ENCODE measurements at places on chromosomes 5 and 9.
A peak's percentile ranks its signal among the peaks of the same experiment; 100 is the strongest.

DNA sequence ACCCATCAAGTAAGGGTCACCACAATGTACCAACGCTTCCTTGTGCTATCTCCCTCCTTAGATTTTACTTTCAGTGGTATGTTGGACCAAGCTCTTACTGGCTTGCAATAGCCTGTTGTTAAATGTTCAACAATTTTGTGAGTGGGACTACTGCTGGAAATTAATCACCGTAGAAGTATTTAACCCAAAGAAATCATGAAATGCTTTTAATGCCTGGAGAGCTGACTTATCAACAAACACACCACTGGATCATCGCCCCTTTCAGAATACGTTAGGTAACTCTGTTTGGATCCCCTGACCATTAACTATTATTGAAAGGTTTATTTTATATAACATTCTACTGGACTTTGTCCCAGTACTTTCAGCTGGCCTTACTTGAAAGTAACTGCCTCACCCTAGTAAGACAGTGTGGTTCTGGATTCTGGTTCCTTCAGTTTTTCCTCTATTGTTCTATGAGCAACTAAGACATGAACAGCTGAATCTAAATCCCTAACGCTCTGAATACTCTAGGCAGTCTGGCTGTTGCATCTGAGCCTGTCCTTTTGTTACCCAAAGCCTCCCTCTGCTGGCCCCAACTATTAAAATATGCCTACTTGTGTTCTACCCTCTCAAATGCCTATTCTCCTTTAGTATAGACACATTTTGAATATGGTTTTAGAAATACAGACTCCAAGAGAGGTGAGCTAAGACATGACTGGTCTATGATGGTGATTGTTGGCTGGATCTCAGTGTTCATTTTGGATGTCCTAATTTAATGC lies 1203.4 kb upstream of the DMAC1 start:
- no peak for DNase-seq

DNA sequence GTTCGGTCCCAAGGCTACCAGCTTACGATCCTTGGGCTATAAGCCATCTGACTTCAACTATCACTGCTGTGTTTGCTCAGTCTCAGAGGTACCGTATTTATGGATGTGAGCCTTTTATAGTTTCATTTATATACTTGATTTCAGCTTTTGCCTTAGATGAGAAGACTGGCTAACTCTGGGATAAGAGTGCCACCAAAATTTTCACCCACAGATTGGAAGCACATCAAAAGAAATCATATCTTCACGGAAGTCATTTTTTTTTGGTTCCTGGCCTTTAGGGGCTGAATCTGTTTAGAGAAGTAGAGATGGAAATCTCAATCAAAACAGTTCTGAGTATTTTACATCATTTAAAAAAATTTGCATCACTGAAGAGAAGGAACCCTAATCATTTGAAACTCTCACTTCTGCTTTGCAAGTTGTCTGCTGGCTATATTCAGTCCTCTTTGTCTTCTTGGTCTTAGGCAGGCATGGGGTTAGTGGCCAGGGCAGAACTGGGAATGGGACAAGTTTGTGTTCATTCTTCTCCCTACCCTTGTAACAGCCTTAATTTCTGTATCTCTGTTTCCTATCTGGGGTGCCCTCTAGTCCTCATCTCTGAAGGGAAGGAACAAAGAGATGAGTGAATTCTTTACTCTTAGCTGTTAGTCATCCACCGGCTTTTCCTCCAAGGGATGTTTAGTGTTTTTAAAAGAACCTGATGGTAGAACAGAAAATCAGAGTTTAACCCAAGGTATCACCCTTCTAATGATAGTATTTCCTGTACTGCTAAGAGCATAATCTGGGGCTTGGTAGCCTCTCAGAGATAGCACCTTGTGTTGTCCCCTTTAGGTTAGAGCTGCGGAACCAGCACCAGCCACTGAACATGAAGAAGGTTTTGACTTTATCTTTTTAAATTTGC lies 14.1 kb upstream of the TNFAIP8 start:
- no peak for DNase-seq

DNA sequence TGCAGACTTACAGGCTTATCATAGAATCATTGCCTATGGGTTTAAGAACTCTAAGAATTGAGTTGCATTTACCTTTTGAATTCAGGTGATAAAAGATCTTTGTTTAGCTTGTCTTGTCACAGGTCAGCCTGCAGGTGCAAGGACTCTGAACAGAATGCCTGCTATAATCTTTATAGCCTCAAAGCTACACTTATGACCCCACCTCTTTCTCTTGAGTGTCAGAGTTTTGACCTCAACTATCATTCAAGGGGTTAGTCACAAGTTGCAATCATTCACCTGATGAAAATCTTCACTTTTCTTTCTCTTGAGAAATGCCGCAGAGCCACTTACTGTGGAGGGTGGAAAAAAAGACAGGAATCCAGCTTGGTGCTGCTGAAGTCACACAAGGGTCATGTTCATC lies 49.5 kb downstream of the ERCC6L2 start:
- no peak for DNase-seq

GRCh38 chr9:13274886-13275641 lies 4.4 kb downstream of the MPDZ start:
- no peak for DNase-seq

DNA sequence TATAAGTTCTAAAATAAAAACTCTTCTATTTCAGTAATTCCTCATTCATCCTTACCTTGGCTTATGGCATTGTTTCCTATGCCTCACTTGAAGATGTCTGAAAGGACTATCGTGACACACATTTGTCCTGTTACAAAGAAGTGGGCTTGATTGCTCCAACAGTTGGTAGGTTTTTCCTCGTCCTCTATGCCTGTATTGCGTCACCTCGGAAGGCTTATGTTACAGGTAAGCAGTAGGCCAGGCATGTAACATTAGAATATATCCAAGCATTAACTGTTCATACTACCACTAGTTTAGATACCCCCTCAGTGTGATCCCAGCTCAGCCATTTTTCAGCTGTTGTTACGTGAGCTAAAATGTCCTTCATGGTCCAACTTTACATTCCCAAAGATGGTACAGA lies 116.7 kb downstream of the MLLT3 start:
- DNase-seq = no peak

DNA sequence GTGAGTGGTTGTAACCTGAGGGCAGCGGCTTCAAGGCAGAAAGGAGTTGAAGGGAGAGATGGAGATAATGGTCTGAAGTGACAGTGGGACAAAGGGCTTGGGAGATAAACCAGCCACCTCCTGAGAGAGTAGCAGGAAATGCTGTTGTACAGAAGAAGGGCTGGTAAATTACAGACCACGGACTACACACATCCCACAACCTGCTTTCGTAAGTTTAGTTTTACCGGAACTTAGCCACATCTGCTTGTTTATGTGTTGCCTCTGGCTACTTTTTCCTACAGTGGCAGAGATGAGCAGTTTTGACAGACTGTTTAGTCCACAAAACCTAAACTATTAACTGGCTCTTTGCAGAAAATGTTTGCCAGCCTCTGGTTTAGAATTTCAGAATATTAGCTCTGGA lies 269.5 kb downstream of the ARHGEF28 start:
- DNase-seq = no peak

- no peak for DNase-seq
These were observed 363.3 kb upstream of the MEF2C start for GRCh38 chr5:89246252-89246651.

- no peak for DNase-seq
These were observed 69.8 kb upstream of the VCAN start for GRCh38 chr5:83401775-83402174.

- DNase-seq = no peak
These were observed 85.8 kb downstream of the RIC1 start for GRCh38 chr9:5714501-5715401.

GRCh38 chr5:142659405-142659804 lies 26.5 kb downstream of the FGF1 start:
- DNase-seq = no peak

DNA sequence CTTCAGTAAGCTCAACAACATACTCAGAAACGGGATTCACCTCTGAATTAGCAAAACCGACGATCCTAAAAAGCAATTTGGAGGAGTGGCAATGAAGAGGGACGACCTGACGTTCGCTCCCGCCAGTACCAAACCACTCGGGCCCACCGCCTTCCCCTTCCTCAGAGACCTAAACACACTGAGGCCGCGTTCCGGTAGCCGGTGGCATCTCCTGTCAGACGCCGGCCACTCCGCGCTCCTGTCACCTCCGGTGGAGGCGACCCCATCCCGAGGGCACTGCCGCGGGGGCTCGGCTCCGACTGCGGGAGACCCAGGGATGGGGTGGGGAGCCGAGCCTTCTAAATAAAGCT lies 617 bp downstream of the PPP6C start:
- peak; percentile 47 for DNase-seq

DNA sequence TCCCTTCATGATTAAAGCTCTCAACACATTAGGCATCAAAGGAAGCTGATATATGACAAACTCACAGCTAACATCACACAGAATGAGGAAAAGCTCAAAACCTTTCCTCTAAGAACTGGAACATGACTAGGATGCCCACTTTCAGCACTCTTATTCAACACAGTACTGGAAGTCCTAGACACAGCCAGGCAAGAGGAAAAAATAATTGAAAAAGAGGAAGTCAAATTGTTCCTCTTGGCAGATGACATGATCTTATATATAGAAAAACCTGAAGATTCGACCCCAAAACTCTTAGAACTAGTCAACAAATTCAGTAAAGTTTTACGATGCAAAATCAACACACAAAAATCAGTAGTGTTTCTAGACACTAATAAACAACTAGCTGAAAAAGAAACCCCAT lies 144.3 kb upstream of the NREP start:
- no peak for DNase-seq

- no peak for DNase-seq
These were observed 7.5 kb upstream of the REEP5 start for GRCh38 chr5:112929336-112930081.

DNA sequence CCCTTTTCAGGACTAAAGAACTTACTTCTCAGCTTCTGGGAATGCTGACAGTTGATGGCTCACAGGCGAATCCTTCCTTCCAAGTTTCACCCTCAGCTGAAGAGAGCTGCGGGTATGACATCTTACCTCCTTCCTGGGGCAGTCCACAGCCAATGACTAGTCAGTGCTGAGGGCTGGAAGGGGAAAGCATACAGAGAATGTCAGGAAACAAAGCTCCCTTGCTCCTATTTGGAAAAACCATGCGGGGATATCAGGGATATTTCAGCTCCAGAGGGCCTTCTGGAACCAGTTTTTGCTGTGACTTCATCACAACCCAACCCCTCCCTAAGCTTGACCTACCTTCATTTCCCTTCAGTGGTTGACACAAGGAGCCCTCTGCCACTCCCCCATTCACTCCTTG lies 15.7 kb downstream of the FTMT start:
- DNase-seq = no peak

GRCh38 chr5:57795203-57795602 lies 312.6 kb upstream of the ACTBL2 start:
- DNase-seq = no peak

- DNase-seq = no peak
These were observed 61.5 kb upstream of the RARS1 start for GRCh38 chr5:168424594-168425323.

DNA sequence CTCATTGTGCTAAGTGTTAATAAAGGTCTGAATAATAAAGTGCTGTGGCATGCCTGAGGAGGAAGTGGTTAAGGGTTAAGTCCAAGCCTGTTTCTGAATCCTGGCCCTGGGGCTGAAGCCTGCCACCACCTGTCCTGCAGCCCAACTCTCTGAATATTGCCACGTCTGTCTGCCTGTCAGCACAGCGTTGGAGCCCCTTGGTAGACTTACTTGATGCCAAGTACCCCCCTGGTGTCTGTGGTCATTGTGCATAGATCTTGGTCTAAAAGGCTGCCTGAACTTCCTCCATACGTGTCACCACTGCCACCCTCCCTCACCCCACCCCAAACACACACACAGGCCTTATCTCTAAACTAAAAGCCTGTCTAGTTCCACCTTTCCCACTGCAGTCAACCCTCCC lies 35.4 kb upstream of the SLC2A8 start:
- DNase-seq = no peak

GRCh38 chr5:22611327-22611726 lies 241.8 kb downstream of the CDH12 start:
- no peak for DNase-seq

DNA sequence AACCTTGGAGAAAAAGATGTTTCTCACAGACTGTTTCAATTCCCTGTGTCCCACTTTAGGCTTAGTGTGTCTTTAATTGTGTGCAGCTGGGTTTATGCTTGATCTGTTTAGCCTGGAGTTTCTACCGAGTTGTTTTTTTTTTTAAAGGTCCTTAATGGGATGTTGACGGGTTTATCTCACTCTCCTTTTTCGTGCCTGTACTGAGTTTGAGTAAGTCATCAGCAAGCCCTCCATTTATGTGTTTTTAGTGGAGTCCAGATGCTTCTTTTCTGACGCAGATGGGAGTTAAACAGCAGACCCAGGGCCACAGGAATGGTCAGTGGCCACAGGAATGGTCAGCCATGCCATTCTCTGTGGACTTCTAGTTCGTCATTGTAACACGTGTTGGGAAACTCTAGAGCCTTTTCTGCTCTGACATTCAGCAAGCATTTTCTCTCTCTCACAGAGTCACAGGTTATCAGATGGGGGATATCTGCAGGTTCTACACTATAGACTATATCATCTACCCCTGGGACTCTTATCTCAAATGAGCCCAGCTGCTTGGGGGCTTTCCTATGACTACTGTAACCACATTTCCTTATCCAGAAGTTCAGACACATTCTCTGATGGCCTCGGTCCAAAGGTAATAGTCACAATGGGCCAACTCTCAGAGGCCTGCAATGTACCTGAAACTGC lies 190.5 kb downstream of the TTLL11 start:
- no peak for DNase-seq

GRCh38 chr9:8244505-8245092 lies 445.0 kb upstream of the DMAC1 start:
- DNase-seq = no peak

- DNase-seq = no peak
These were observed 34.0 kb downstream of the CDC42SE2 start for GRCh38 chr5:131297886-131298285.

- no peak for DNase-seq
These were observed 24.9 kb downstream of the C9orf50 start for GRCh38 chr9:129595903-129596540.

- no peak for DNase-seq
These were observed 59.3 kb downstream of the SLC22A5 start for GRCh38 chr5:132428484-132429462.

DNA sequence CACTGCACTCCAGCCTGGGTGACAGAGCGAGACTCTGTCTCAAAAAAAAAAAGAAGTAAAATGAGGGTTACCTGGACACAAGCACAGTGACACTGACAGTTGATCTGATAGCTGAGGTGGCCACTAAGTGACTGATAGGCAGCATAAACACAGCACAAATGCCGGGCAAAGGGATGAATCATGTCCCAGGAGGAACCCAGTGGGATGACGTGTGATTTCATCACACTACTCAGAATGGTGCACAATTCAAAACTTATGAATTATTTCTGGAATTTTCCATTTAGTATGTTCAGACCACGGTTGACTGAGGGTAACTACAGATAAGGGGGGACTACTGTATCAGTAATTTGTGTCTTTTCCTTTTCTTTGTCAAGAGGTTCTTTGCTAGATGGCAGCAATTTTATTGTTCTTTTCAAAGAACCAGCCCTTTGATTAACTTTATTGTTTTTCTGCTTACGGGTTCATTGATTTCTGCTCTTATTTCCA lies 34.3 kb upstream of the RNF130 start:
- no peak for DNase-seq

All from CD8-positive, alpha-beta memory T cell (primary cell).